ENCODE measurements at places on chromosomes 5 and 9.
A peak's percentile ranks its signal among the peaks of the same experiment; 100 is the strongest.

DNA sequence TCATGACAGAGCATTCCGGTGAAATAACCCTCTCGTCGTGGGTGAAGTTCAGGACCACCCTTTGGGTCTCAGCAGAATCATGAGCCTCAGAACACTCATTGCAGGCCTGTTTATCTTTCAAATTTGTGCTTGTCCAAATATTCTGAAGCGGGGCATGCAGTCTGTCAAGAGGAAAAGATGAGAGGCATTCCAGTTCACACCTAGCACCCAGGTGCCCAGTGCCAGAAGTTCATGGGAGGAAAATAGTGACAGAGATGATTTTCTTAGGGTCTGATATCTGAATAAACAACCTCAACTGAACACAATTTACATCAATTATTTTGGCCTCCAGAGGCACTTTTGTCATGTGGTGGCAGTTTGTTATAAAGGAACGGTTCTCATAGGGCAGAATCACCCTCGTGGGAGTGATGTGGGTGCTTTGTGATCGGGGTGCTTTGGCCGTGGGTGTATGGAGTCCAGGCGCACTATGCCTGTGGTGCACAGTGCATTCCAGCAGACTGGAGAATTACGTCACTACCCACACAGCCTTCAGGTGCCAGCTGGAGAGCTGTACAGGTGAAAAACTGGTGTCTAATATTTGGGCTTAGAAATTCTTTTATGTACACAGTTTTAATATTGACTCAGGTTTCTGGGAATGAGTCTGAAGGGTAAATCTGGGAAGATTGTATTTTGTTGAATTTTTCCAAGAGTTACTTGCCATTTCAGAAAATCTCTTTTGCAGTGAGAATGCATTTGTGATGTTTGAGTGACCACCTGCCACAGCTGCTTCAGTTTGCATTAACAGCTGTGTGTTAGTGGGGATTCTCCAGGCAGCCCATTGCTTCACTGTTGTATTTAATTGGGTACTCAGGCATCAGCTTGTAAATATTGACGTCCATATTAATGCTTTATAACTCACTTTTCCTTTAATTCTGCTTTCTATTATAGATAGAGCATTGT is 289.3 kb downstream of the FANCC start:
- DNase-seq, result no peak

- no peak for DNase-seq
These were observed 12.1 kb downstream of the ADAM19 start for GRCh38 chr5:157563373-157563928.

DNA sequence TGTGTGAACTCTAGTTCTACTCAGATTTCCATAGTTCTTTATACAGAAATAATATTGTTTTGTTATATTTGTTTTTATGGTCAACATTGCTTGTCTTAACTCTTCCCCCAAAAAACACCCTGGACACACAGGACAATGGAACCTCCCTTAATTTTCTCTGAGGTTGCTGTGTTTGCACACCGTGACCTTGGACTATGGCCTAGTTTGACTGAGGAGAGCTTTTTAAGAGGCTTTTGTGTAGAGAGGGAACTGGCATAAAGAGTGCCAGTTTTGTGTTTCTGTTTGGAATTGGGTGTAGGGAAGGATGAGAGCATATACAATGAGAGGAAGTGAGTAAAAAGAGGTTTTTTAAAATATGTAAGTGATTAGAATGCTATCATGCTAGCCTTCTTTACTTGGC is 101.1 kb upstream of the MEF2C start:
- no peak for DNase-seq

GRCh38 chr5:172648013-172648381 is 6.9 kb downstream of the NEURL1B start:
- no peak for DNase-seq

DNA sequence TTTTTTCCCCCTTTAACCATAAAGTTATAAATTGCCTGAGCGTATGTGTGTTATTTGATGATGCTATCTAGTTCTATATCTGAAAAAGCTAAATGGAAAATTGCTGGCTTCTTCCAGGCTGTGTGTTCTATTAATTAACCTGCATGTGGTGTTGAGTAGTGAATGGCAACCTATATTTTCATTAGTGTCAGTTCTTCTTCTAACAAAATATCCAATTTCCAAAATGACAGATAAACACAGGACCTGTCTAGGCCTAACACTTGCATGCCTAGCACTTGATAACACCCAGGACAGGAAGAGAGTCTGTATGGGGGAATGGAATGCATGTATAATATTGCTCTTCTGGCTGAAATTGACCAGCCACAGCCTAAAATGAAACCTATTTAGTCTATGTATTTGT is 91.7 kb downstream of the CD180 start:
- DNase-seq, result no peak

DNA sequence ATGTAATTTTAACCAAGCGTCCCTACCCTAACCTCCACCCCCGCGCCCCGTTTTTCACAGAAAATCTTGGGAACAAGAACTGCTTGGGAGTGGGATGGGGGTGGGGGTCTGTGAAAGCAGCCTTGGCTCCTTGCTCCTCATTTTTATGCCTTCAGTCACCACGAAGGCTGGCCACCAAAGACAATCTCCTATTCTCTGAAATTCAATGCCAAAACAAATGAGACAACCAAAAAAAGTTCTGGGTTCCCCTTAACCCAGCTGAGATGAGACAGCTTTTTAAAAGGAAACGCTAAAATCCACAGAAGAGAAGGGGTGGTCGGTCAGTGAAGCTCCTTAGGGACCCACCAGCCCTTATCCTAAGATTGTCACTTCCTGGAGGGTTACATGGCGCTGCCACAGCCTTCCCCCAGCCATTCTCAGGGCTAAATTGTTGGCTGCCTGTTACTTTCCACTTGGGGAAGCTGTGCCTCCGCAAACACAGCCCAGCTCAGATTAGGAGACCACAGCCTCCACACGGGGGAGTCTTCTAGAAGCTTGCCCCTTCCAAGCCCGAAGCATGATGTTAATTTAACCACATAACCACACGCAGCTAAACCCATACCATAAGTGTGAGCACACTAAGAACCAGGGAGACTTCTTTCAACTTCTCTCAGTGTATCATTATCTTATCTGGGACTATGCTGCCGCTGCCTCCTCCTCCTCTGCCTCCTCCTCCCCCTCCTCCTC is 136.3 kb downstream of the FOXD1 start:
- peak; percentile 23 for DNase-seq

DNA sequence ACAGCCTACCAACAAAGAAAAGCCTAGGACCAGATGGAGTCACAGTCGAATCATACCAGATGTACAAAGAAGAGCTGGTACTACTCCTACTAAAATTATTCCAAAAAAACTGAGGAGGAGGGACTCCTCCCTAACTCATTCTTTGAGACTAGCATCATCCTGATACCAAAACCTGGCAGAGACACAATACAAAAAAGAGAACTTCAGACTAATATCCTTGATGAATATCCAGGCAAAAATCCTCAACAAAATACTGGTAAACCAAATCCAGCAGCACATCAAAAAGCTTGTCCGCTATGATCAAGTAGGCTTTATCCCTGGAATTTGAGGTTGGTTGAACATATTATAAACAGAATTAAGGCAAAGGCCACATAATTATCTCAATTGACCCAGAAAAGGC is 900.4 kb upstream of the ARRDC3 start:
- no peak for DNase-seq

DNA sequence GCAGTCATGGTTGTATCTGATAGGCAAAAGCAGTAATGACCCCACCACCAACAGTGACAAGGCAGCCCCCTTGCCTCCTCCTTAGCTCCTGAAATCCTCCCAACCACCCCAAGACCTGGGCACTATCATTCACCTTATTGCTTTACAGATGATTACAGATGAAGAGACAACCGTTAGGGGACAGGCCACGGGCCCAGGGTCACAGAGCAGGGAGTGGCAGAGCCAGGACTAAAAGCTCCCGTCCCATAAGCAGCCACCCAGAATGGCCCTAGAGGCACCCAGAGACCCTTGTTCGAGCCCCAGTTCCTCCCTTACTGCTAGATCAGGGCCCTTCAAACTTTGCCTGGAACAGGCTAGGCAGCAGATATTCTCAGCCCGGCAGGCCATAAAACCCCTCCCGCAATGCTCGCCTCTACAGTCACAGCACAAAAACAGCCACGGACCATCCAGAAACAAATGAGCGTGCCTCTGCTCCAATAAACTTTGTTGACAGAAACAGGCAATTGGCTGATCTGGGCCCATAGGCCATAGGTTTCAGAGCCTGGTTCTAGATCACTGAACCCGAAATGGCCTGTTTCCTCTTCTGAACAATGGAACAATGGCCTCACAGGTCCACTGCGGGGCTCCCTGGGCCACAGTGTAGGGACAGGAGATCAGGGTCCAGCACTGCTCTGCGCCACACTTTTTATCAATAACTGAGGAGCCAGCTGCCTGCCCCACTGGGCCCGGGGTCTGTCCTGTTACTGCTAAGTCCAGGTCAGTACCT is 67.0 kb downstream of the LRSAM1 start:
- no peak for DNase-seq

GRCh38 chr9:7858166-7858565 is 58.6 kb upstream of the DMAC1 start:
- DNase-seq, result no peak

DNA sequence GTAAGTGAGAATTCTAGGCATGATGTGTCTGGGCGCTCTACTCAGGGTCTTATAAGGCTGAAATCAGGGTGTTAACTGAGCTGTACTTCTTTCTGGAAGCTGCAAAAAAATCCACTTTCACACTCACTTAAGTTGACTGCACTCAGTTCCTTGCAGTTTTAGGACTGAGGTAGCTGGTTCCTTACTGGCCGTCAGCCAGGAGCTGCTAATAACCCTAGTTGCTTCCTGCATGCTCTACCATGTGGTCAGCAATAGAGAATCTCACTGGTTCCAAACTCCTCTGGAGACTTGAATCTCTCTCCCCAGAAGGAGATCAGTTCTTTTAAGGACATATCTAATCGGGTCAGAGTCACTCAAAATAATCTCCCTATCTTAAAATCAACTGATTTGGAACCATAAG is 911.2 kb downstream of the EFNA5 start:
- no peak for DNase-seq

DNA sequence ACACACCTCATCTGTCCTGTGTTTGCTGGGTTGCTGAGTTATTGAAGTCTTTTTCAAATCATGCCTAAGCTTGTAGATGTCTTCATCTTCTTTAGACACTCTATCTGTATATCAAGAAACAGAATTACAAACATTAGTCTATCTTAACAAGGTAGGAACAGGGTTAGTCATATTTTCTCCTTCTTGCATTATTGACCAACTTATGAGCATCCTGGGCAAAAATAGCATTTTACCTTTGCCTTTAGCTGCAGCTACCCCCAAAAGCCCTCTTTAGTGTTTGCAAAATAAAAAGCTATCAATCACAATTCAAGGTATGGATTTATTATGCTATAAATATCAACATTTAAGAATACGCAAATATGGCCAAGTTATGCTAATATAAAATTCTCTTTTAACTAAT is 3.4 kb downstream of the PLK2 start:
- DNase-seq, result no peak

DNA sequence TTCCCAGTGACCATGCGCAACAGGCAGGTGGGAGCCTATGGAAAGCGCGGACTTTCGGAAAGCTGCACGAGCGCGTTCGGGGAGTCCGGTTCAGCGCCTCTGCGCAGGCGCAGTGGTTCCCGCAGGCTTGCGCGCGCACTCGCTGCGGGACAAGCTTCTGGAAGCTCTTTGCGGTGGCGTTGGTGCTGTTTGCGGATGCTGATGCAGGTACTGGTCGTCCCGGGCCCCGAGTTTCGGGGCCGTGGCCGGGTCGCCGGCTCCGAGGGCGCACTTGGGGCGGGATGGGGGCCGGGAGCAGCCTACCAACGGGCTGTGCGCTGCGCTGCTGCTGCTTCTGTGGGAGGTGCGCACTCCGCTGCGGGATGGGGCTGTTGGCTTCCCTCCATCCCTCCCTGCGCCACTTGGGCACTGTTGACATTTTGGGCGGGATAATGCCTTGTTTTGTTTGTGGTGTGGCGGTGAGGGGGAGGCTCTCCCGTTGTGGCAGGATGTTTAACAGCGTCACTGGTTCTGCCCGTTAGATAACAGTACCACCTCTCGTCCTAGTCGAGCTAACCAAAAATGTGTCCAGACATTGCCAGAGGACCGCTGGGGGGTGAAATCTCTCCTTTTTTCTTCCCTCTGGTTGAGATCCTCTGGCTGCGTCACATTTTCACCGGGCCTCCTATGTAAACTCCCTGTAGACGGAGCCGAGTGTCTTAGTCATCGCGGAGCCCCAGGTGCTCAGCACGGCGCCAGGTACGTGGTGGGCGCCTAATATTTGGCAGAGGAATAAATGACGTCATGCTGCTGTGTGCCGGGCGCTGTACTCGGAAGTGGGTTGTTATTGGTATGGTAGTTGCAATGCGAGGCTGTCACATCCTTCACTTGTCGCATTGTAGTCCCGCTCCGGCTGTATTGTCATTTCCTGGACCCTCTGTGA is at the start of gene ZNF483:
Gene ZNF483 (plus strand): TSS at position 124 of the 922 bp plus-strand sequence. CDS start 2,217 bp downstream, outside the sequence.
- peak; percentile 78 for DNase-seq

Measured in activated T-cell treated with anti-CD3 and anti-CD28 coated beads, Interleukin-2, amount 50 U/mL, for 48 hours (primary cell).